ENCODE measurements at places on chromosomes 4 and X. TPM values are rescaled to one million over a fixed set of nuclear protein-coding genes. Genes with fewer than 3 reads are reported as not detected.
A peak's percentile ranks its signal among the peaks of the same experiment; 100 is the strongest.

- DNase-seq = no peak
Observed at GRCh38 chrX:13815664-13816063, 1.2 kb downstream of the GPM6B start.

- DNase-seq = no peak
Observed at GRCh38 chr4:186475202-186475601, 80.2 kb downstream of the MTNR1A start.

DNA sequence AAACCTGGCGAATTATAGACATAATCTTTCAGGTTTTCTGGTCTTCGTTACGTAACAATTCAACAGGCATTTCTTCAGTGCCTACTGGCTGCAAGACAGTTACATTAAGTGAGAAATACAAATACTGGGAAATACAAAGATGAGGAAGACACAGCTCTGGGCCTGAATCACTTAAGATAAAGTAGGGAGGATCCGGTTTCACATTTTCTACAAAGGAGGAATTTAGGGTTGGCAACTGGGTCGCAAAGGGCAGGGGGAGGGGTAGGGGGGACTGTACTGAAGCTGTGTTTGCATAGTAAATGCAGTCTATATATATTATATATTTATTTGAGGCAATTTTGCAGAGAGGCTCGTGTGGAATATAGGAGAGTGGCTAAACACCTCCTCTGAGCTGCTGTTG, 107.4 kb downstream of the MAML3 start:
- no peak for DNase-seq

DNA sequence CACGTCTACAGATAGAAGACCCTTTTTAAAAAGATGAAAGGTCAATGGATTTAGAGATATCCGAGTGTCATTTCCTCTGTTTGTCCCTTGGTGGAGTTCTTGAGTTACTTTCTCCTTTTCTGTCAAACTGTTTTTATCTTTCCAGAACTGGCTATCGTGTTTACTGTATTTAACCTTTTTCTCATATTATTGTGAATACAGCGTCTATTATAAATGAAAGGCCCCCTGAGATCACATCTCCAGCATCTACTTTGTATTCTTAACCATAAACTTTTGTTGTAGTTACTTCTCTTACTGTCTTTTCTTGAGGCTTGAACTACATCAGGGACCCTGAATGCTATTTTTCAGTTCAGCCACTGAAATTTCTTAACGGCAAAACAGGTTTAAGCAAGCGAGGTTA, 4.0 kb upstream of the PCDH7 start:
- DNase-seq = peak; percentile 70

DNA sequence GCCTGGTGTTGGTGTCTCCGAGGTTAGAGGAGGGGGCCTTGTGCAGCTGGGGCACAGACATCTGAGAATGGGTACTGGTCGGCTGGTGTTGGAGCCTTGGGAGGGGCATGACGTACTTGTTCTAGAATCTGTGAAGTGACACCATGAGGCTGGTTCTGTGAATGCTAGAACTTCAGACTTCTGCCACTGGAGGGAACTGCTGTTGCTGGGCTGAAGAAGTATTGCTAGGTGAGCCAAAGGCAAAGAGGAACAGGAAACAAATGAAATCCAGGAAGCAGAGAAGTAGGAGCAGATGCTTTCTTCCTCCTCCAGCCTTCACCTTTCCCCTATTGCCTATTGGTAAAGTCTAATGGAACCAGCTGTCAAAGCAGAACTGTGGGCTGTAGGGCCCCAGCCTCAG, 120.9 kb upstream of the DDIT4L start:
- no peak for DNase-seq

GRCh38 chr4:4396628-4397440, 9.9 kb downstream of the NSG1 start:
- peak; percentile 15 for DNase-seq

DNA sequence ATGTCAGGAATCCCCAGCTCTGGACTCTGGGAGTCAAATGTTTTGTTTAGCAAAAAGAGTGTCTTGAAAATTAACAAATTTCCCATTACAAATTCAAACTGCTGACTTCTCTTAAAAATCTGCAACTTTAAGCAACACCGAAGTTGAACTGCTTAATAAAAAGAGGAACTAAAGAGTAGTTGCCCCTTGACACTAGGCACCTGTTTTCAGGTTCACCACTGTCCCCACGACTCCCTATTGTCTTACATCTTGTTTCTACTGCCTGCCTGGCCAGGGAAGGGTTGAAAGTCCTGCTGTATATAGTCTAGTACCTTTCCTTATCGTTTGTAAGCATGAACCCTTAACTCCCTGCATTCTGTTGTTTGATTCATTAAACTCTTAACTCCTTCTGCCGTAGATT, 173.9 kb downstream of the SCFD2 start:
- DNase-seq = no peak

GRCh38 chrX:40145001-40145922, 47.5 kb upstream of the BCOR start:
- peak; percentile 17 for DNase-seq

- no peak for DNase-seq
Observed at GRCh38 chr4:129254526-129254925, 158.6 kb downstream of the C4orf33 start.

- no peak for DNase-seq
Observed at GRCh38 chr4:77861495-77861894, 1.1 kb upstream of the MRPL1 start.

DNA sequence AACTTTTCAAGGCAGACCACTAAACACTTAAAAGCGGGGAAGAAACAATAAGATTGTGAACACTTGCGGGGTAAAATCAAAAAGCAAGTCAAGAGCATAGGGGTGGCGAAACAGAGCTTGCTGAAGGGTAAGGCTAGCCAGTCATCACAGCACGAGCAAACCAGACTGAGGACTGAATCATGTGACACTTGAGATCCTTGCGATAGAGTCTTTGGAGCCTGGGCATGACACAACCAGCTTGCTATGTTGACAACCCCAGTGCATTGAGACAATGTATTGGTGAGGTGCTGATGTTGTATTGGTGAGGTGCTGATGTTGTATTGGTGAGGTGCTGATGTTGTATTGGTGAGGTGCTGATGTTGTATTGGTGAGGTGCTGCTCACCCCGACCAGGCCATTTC, 72.3 kb downstream of the SLIT2 start:
- DNase-seq = no peak

DNA sequence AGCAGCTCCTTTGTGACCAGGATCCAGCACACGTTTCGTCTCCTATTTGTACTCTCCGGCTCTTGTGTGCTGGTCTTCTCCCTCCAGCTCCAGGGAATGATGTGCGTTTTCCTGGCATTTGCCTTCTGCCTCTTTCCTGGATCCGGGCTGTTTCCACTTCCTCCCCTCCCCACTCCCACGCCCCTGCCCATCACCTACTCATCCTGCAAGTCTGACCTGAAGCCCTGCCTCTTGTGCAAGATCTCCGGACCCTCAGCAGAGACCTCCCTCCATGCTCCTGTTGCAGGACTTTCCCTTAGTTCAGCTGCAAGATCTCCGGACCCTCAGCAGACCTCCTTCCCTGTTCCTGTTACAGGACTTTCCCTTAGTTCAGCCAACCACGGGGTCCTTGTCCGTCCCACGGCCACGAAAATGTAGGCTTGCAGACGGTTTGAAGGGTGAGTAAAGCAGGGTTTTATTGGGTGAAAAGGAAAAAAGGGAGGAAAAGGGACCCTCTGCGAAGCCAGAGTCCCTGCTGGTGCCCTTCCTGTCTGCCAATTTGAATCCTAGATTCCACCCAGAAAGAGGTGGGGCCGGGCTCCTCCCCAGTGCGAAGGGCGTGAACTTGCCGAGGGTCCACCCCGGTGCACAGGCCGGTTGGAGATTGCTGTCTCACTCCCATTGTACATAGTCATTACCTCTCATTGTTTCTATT, 74.4 kb upstream of the IRF2 start:
- no peak for DNase-seq

- peak; percentile 95 for DNase-seq
Observed at GRCh38 chr4:156999175-156999517, 27.5 kb upstream of the PDGFC start.

DNA sequence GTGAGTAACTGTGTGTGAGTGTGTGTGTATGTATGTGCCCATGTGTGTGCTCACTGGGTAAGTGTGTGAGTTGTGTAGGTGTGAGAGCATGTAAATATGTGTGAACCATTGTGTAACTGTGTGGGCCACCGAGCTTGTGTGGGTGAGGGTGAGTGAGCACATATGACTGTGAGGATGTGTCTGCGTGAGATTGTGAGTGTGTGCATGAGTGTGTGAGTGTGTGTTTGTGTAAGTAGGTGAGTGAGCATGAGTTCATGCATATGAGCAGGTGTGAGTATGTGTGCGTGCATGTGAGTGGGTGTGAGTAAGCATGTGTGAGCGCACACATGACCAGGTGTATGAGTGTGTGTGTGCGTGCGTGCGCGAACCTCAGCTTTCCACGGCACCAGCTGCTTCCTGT, 1.4 kb upstream of the ATP2B3 start:
- DNase-seq = no peak

GRCh38 chrX:16997313-16997712, 50.9 kb downstream of the REPS2 start:
- no peak for DNase-seq

GRCh38 chrX:72026341-72027023, 105.2 kb downstream of the RTL5 start:
- no peak for DNase-seq

- no peak for DNase-seq
Observed at GRCh38 chrX:21638311-21638710, 19.8 kb downstream of the KLHL34 start.

GRCh38 chr4:85416094-85416493, 58.9 kb upstream of the ARHGAP24 start:
- no peak for DNase-seq

GRCh38 chr4:2923141-2923551, 40.1 kb downstream of the NOP14 start:
- no peak for DNase-seq

DNA sequence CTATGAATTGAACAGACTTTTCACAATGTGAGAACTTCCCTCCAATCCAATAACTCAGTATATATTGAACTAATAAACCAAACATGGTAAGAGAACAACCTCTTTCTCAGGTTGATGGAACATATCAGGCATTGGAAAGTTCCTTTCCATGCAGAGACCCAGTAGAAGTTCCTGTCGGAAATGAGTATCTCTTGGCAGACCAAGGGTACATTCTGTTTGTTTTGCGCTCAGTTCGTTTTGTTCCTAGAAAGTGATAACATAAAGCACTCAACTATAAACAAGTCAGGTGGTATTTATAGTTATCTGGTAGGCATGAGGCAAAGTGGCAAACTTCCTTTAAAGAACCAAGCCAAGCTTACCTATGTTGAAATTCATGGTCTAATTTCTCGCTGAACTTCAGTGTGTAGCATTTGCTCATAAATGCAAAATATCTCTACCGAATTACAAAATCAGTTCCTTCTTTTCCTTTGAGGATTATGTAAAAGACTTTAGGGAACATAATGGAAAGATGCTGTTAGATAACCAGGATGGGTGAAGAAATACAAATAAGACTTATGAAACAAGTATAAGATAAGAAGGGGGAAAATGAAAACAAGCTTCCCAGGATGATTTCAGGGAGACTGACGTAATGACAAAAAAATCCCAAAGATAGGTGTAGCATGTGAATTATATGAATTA, 120.3 kb downstream of the ARHGAP24 start:
- DNase-seq = no peak

DNA sequence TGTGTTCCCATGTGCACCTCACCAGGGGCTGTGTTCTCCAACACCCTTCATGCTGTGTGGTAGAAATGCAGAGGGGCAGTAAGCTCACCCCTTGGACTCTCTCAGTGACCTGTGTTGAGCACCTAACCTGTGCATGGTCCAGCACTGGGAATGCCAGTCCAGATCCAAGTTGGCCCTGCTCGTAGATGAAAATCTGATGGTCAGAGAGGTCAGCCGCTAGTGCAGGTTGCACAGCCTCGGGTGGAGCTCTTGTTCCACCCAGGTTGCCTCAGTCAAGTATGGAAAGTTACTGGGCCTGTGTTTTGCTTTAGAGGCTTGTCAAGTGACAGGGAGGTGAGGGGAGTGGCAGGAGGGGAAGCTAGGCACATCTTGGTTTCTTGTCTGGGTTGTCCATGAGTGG, 51.3 kb downstream of the NOP14 start:
- DNase-seq = no peak

- DNase-seq = no peak
Observed at GRCh38 chr4:186643501-186644310, 80.0 kb downstream of the FAT1 start.

DNA sequence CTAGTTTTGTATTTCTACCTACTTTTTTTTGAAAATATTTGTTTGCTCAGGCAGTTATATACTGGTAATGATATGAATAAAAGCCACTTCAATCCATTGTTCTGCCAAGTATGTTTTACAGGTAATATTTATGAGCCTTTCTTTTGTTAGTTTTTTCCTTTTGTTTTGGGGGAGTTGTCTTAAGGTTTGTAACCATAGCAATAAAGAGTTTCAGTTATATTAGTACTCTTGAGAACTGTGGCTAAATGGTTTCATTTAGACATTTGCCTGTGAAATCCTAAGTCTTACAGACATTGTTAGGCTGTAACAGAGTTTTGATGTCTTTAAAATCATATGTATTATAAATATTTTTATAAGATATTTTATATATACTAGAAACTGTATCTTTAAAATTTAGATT, 150.1 kb downstream of the DIPK2B start:
- no peak for DNase-seq

- no peak for DNase-seq
Observed at GRCh38 chrX:148457279-148457678, 43.1 kb upstream of the AFF2 start.

DNA sequence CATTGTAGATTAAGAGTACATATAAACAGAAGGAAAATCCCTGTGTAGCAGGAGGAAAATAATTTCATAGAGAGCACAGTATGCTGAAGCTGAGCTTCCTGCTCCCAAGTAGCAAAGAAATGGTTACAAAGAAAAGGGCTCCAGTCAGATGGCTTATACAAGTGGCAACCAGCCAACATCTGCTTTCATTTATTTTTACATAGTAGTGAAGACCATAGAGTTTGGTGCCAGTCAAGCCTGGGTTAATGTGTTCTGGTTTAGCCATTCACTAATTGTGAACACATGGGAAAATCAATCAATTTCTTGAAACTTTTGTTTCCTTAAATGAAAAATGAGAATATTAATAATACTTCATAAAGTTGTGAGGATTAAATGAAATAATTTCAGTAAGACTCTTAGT, 111.3 kb upstream of the ELOVL6 start:
- DNase-seq = peak; percentile 61

ARHGAP6 gene
- 9.2 TPM for total RNA-seq

FAM47C gene
- not detected for total RNA-seq

ARMCX1 gene
- 133 TPM for total RNA-seq

COL4A5 gene
- total RNA-seq = 65.5 TPM

F8A2 gene
- total RNA-seq = not detected

PNMA3 gene
- 1.2 TPM for total RNA-seq

HELT gene
- total RNA-seq = not detected

FHL1 gene
- 2,906 TPM for total RNA-seq

NCAPG gene
- 15.6 TPM for total RNA-seq

PABPC1L2A gene
- total RNA-seq = not detected

MYL5 gene
- 443 TPM for total RNA-seq

SSX1 gene
- not detected for total RNA-seq

CLGN gene
- 5.3 TPM for total RNA-seq

HSD17B10 gene
- total RNA-seq = 43.4 TPM

Data from tongue (tissue), 3 donors.